ENCODE measurements at places on chromosomes 7 and 10.
A peak's percentile ranks its signal among the peaks of the same experiment; 100 is the strongest.

DNA sequence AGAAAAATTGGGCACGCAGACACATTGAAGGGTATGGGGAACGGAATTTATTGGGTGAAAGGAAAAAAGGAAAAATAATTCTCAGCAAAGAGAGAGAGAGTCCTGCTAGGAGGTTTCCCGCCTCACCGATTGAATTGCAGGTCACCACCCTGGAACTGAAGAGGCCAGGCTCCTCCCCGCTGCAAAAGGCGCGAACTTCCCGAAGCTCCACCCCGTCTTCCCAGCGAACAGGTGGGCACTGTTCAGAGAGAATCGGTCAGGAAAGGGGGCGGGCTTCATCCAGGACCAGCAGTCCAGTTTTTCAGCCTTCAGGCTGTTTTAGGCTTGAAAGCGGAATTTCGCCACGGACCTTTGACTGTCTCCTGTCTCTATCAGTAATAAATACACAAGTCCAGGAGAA lies 27.3 kb upstream of the CADPS2 start:
- no peak for DNase-seq

GRCh38 chr10:119541459-119542356 lies 811 bp downstream of the RGS10 start:
- DNase-seq, result peak; percentile 9

DNA sequence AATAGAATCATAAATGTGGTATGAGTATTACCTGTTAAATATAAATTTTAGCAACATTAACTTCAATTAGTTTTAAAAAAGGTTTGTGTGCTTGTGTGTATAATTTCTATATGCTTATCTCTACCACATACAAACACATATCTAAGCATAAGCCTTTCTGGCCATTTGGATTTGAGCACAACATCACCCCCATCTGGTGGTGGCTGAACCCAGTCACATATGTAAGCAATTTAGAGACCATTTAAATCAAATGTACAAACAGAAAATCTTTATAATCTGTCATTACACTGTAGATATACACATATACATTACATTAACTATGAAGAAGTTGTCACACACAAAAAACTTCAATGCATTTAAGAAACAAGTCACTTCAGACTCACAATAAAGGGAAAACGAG lies 31.7 kb downstream of the GPR22 start:
- DNase-seq, result peak; percentile 79

- no peak for DNase-seq
These were observed 2.0 kb upstream of the BLVRA start for GRCh38 chr7:43756368-43757072.

- no peak for DNase-seq
These were observed 179.5 kb upstream of the PLXNA4 start for GRCh38 chr7:132755538-132756483.

DNA sequence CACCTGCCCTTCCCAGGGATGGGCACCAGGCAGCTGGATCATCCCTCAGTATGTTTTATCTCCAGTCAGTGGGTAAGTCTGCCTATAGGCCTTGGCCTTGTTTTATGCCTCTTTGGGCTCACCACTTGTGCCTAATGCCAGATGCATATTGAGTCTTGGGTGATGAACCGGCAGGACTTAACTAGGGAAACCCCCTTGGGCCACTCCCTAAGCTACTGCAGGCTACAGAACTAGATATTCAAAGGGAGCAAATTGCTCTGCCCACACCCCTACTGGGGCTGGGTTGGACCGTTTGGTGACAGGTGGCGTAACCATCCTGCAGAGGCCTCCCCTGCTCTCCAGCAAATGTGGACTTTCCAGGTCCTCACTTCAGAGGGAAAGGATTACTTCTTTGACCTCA lies 115.7 kb upstream of the GDF10 start:
- no peak for DNase-seq

- DNase-seq, result no peak
These were observed 94.3 kb upstream of the AGBL3 start for GRCh38 chr7:134891696-134892678.

DNA sequence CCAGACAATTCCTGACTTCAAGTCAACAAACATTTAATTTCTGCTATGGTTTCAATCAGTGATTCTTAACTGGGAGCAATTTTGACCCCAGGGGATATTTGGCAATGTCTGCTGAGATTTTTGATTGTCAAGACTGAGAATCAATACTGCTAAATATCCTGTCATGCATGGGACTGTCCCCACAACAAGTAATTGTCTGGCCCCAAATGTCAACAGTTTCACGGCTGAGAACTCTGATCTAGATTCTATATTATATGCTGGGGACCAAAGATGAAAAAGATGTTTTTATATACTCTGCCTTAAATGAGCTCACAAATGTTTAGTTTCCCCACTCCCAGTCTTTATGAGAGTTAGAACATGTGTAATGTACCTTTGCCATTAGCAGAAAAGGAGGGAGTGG lies 19.2 kb downstream of the ANKRD7 start:
- DNase-seq, result no peak

GRCh38 chr7:90626013-90626412 lies 29.9 kb downstream of the CDK14 start:
- DNase-seq, result no peak

DNA sequence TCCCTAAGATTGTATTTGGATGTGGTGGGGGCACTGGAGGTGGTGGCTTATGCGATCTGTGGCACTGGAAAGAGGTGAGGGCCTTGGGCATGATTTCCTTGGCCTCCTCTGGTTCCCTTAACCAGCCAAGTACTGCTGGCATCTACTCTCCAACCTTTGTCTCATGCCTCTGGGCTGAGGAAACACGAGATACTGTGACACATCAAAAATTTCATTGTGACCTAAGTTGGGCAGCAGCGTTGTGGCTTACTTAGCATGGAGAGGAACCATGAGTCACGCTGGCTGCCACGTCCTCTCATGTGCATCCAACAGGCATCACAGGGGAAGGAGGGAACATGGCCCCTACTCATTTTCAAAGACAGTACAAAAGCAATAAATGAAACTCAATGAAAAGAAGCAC lies 29.7 kb upstream of the GSDME start:
- peak; percentile 60 for DNase-seq

GRCh38 chr7:101819183-101819582 lies 1.8 kb downstream of the CUX1 start:
- DNase-seq, result no peak

DNA sequence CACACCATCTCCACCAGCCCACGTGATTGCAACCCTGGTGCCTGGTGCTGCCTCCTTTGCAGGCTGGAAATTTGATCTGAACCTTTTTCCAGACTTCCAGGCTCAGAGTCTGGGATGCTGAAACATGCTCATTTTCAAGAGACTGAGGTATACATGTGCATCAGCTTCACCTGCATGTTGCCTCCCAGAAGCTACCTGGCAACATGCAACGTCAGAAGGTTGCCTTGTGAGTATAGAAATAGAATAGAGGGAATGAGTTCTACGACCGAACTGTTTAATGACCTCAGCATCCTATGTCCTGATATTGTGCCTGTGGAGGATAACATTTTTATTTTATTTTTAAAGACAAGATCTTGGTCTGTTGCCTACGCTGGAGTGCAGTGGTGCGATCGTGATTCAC lies 1.9 kb upstream of the ZNF212 start:
- no peak for DNase-seq

DNA sequence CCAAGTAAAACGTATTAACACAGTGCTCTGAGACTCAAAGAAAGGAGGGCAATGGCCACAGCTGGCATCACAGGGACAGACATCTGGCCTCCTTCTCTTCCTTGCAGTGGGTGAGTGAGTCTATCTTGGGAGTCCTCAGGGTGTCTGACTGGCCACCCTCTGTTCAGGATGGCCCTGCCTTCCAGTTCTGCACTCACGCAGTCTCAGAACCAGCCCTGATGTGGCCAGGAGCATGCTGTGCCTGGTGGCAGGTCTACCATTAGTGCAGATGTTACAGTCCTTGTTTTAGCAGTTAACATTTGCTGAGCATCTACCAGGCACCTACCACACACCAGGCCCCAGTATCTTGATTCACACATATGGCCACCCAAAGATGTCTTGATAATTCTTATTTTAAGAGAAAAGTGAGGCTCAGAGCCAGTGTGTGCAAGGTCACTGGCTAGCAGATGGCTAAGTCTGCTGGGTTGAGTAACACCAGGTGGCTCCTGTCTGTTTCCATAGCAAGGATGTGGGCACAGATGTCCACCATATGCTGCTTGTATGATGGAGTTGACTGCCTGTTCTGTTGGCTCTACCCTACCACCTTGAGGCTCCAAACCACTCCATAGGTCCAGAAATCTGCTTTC lies 23.2 kb upstream of the ARHGAP22 start:
- DNase-seq, result no peak

- no peak for DNase-seq
These were observed 4.7 kb downstream of the ACBD7 start for GRCh38 chr10:15083674-15084501.

DNA sequence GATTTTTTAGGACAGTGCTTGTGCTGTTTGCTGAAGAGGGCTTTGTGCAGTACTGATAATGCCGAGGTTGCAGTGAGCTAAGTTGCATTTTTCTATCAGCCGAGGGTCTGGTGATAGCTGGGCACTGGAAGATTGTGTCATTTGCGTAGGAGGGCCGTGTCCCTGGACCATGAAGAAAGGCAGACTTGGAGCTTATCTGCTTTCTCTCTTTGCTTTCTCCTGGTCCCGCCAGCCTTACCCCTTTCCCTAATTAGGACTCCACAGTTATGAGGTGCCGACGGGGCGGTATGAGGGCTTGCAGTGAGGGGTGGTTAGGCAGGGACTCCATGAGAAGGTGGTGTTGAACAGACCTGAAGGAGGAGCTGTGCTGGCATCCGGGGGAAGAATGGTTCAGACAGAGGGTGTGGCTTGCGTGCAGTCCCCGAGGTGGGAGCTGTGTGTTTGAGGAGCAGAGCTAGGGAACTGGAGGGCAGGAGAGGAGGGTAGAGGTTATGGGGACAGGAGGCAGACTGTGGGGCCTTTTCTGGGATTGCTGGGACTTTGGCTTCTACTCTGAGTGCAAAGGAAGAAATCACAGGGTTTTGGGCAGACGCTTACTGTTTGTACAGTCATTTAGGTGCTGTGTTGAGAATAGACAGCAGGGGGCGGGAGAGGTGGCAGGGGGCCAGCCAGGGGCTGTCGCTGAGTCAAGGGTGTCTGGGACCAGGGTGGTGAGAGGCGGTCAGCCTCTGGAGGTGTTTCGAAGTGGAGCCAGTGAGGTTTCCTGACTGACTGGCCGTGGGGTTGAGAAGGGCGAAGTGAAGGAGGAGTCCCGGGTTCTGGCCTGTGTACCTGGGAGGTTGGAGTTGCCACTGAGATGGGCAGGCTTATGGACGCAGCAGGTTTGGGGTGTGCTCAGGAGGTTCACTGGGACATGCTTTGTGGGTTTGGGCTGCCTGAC lies 43.4 kb downstream of the PRF1 start:
- DNase-seq, result peak; percentile 85

DNA sequence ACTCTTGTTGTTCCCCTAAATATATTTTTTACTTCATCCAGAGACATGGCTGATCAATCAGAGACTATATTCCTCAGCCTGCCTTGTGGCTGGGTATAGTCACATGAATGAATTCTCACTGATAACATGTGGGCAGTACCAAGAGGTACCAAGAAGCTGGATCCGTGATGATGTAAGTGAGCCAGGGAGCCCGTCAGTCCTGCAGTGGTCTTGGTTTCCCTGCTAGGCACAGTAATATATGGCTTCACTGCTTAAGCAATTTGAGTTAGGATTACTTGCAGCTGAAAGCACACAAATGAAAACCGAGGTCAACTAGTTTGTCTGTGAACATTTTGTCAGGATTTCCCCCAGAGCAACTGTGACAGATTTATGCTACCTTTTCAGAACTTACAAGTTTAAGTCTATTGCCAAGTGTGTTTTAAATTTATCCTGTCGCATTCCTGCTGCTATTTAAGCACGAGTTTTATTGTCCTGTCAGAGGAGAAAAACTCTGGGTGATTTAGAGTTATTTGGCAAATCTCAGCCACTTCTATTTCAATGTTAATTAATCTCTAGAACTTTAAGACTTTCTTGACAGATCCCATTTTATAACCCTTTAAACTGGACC lies 381.8 kb downstream of the PHF14 start:
- DNase-seq, result no peak

DNA sequence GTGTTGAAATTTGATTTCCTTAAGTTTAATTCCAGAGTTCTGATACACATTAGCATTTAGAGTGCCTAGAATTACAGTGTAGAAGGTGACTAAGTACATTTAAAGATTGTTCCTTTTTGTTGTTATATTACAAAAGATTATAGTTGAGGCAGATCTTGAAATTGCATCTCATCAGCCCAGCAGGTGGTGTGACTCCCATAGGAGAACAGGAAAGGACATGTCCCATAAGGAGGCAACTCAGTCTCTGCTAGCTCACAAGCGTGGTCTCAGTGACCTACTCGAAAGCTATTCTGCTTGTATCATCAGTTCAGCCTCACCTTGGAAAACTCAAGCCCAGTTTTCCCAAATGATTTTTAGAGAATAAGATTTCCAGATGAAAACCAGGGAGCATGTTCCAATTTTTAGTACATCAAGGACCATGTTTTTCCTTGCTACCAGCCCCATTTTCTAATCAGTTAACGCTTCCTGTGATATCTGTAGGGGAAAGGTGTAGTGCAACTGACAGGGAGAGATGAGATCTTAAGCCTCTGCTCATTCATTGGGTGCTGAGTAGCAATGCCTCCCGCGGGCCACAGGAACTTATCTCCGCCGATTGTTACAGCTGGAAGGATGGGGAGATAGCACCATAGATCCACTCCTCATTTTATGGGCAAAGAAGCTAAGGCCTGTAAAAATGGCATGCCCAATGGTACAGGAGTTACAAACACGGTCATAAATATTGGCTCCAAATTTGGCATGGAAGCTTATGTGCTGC lies 1.1 kb upstream of the GNAI1 start:
- peak; percentile 60 for DNase-seq
